ENCODE measurements at places on chromosomes 5 and 9. TPM values are rescaled to one million over a fixed set of nuclear protein-coding genes. Genes with fewer than 3 reads are reported as not detected.

Gene TAF11L10
- total RNA-seq = not detected

Gene SUSD3
- 40.9 TPM for total RNA-seq

Gene SLC12A7
- total RNA-seq = 32.1 TPM

Gene SOX30
- total RNA-seq = not detected

Gene SPATA9
- not detected for total RNA-seq

Gene LOX
- 0.05 TPM for total RNA-seq

Gene ZER1
- total RNA-seq = 12.3 TPM

Gene KCNV2
- total RNA-seq = not detected

Gene GRM6
- not detected for total RNA-seq

Gene GABRA1
- total RNA-seq = not detected

Gene NEUROG1
- total RNA-seq = not detected

Gene OLFM1
- 0.19 TPM for total RNA-seq

Gene PRKAA1
- 49.1 TPM for total RNA-seq

Gene TSSK1B
- total RNA-seq = not detected

Gene CNTNAP3B
- total RNA-seq = not detected

Gene GPR150
- total RNA-seq = 0.56 TPM

Gene IGFBPL1
- total RNA-seq = not detected

Gene ZNF366
- not detected for total RNA-seq

Gene ZBTB6
- 11.6 TPM for total RNA-seq

Gene GRHPR
- total RNA-seq = 76.5 TPM

Gene BARHL1
- not detected for total RNA-seq

Gene INSL4
- total RNA-seq = not detected

Gene AMBP
- not detected for total RNA-seq

Gene LHX6
- total RNA-seq = not detected

Gene ABHD17B
- total RNA-seq = 18.3 TPM

Gene CARTPT
- total RNA-seq = not detected

Gene AHRR
- total RNA-seq = 25.8 TPM

Gene TNFSF8
- total RNA-seq = 148 TPM

Gene PIP5KL1
- total RNA-seq = 0.90 TPM

Gene LIX1
- total RNA-seq = not detected

Gene ARHGEF37
- total RNA-seq = 1.5 TPM

Gene LRRC14B
- not detected for total RNA-seq

Gene GIN1
- 7.5 TPM for total RNA-seq

Gene BTNL8
- total RNA-seq = not detected

Gene XRCC4
- total RNA-seq = 11.4 TPM

Gene HACD4
- 2.8 TPM for total RNA-seq

Gene PCDHGB3
- 0.40 TPM for total RNA-seq

Gene KIF12
- not detected for total RNA-seq

Gene WHRN
- total RNA-seq = 2.1 TPM

Gene SAPCD2
- total RNA-seq = 22.8 TPM

Gene ZNF658
- total RNA-seq = 2.0 TPM

Gene PLEKHG4B
- not detected for total RNA-seq

Gene SLC45A2
- total RNA-seq = not detected

Gene ZNF883
- 0.24 TPM for total RNA-seq

Gene PROP1
- total RNA-seq = not detected

Gene PSD2
- not detected for total RNA-seq

Gene PKD2L2
- not detected for total RNA-seq

Gene MUSK
- total RNA-seq = not detected

Gene SPATA6L
- not detected for total RNA-seq

Gene EIF4E1B
- total RNA-seq = not detected

Gene TTC23L
- total RNA-seq = not detected

Gene UNC13B
- total RNA-seq = 0.51 TPM
